Aorta (tissue), 5 donors: ENCODE measurements at places on chromosomes 1 and 21. TPM values are rescaled to one million over a fixed set of nuclear protein-coding genes. Genes with fewer than 3 reads are reported as not detected.

Gene PTGS2
- total RNA-seq, result 17.0 TPM

Gene CCDC181
- total RNA-seq, result 0.97 TPM

Gene MMEL1
- 2.4 TPM for total RNA-seq

Gene DVL1
- total RNA-seq, result 48.7 TPM

Gene SYNC
- total RNA-seq, result 37.5 TPM

Gene CD34
- total RNA-seq, result 195 TPM

Gene HAX1
- 57.1 TPM for total RNA-seq

Gene MCOLN2
- total RNA-seq, result 3.9 TPM

Gene SDHC
- total RNA-seq, result 127 TPM

Gene LIN28A
- not detected for total RNA-seq

Gene IVL
- total RNA-seq, result not detected

Gene KRTAP10-9
- not detected for total RNA-seq

Gene LMX1A
- 0.84 TPM for total RNA-seq

Gene ESRRG
- total RNA-seq, result 0.21 TPM

Gene ZNF683
- total RNA-seq, result 0.65 TPM

Gene GJB5
- not detected for total RNA-seq

Gene HMCN1
- total RNA-seq, result 24.2 TPM

Gene PLPPR4
- total RNA-seq, result 7.2 TPM

Gene LRP8
- 12.3 TPM for total RNA-seq
